ENCODE measurements at places on chromosomes 6 and 20. TPM values are rescaled to one million over a fixed set of nuclear protein-coding genes. Genes with fewer than 3 reads are reported as not detected.

DNA sequence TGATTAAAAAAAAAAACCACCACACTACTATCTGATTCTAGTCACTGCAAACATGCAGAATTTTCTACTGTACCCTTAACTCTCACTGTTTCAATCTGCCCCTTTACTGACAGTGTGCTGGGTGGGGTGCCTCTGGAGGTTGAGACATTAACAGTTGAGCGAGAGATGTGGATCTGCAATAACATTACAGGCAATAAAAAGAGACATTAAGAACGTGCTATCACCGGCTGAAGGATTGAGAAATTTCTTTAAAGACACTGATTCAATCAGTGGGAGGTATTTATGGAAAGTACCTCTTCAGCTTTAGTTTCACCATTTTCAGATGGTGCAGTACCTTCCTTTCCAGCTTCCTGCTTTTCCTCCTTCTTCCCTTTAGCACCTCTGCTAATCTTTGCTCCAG, 32.5 kb downstream of the HMGN3 start:
- H3K4me1 ChIP-seq = no peaks in the 10 kb centered on the region
- no peak overlapping the region for H3K27ac ChIP-seq
- H3K4me3 ChIP-seq = no peak overlapping the region
- no peak for DNase-seq

DNA sequence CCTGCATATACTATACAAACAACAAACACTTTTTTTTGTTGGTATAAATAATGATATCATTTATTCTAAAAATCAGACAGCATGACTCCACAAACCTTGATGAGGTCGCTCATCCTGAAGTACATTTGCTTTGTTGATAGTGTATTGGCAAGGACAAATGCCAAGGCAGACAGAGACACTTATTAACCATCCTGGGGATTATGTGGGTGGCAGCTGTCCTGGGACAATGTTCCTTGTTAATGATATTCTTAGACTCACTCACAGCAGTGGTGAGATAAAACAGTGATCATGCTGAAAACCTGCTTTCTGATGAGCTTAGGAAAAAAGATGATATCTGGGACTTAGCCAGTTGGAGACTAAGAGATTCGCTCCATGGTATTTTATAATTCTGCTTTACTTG, 85.4 kb upstream of the OGFRL1 start:
- no peaks in the 10 kb centered on the region for H3K4me1 ChIP-seq
- H3K4me3 ChIP-seq = no peak overlapping the region
- H3K27ac ChIP-seq = no peak overlapping the region
- no peaks in the 10 kb centered on the region for H3K36me3 ChIP-seq

DNA sequence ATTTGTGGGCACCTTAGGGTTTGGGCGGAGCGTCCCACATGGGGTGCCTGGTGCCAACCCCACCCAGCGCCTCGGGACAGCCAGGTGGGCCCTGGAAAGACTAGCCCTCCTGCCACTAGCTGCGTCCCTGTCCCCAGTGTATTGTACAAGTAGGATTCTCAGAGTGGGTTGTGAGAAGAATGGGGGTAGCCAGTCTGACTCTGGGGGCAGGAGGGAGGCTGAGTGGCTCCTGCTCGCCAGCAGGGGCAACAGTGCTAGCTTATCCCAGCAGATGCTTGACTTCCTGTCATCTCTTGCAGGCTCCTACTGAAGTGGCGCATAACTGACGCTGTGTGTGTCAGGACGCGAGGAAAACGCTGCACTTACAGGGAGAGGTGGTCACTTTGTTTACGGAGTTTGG, 9.3 kb downstream of the PSMA7 start:
- no peak for DNase-seq
- H3K36me3 ChIP-seq = peaks cover 96% of the 10 kb centered on the region
- no peaks in the 10 kb centered on the region for H3K4me1 ChIP-seq

GRCh38 chr6:152135755-152136448, 328.4 kb downstream of the ESR1 start:
- 0 out of 2 replicates have a peak, but pooled peaks cover 5% of the 10 kb centered on the region for H3K36me3 ChIP-seq
- H3K4me3 ChIP-seq = no peak overlapping the region
- no peak overlapping the region for H3K27ac ChIP-seq
- DNase-seq = no peak
- no peaks in the 10 kb centered on the region for H3K27me3 ChIP-seq

DNA sequence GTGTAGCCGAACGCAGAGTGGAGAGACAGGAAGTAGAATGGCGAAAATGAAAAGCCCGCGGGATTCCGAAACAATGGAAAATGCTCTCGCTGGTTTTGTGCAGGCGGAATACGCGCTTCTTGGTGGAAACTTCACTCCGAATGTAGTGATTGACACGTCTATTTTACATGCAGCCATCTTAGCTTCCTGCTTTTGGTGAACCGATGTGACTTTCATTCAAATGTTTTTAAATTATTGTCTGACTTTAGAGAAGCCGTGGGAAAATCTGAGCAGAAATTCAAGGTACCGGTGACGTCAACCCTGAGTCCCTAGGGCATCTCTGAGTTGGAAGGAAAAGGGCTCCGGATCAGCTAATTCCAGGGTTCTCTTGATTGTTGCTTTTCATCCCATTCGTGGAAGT, 11.4 kb downstream of the GPX5 start:
- no peak overlapping the region for H3K4me3 ChIP-seq
- no peaks in the 10 kb centered on the region for H3K36me3 ChIP-seq
- no peaks in the 10 kb centered on the region for H3K27me3 ChIP-seq
- H3K27ac ChIP-seq = no peak overlapping the region

- no peaks in the 10 kb centered on the region for H3K4me1 ChIP-seq
- H3K4me3 ChIP-seq = no peak overlapping the region
- no peaks in the 10 kb centered on the region for H3K27me3 ChIP-seq
- H3K36me3 ChIP-seq = no peaks in the 10 kb centered on the region
- no peak for DNase-seq
These were observed 88.4 kb upstream of the SGK1 start for GRCh38 chr6:134406311-134406710.

DNA sequence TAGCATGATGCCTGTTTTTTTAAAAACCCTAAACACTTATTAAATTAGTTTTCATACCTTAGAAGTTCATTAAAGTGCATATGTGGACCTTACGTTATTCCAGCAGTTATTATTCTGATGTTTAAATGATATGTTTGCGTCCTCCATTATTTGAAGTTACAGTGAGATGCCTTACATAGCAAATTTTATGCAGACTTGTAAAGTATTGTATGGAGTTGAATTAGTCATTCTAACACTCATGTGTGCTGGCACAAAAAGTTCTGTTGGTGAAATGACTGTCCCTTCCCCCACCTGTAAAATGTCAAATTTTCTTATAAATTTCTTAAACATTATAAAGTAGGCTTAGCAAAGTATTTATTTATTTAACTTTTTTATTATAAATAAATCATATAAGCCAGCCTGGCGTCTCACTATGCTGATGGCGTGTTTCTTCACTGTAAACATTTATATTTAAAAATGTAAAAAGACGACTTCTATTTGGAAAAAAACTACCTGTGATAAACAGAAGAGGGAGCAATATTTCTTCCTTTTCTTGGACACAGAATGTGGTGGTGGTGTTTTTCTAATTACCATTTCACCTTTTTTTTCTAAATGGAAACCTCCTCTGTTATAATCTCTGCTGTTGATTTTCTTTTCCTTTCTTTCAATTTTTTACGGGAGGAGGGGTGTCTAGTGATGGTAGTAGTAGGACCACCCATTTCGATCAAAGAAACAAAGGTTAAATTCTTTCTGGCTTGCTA, 155.4 kb downstream of the RFPL4B start:
- H3K4me3 ChIP-seq = peak overlapping the region; percentile 40
- H3K27ac ChIP-seq = peak overlapping the region; percentile 93
- H3K4me1 ChIP-seq = peaks cover 23% of the 10 kb centered on the region
- no peak for DNase-seq
- no peaks in the 10 kb centered on the region for H3K36me3 ChIP-seq

DNA sequence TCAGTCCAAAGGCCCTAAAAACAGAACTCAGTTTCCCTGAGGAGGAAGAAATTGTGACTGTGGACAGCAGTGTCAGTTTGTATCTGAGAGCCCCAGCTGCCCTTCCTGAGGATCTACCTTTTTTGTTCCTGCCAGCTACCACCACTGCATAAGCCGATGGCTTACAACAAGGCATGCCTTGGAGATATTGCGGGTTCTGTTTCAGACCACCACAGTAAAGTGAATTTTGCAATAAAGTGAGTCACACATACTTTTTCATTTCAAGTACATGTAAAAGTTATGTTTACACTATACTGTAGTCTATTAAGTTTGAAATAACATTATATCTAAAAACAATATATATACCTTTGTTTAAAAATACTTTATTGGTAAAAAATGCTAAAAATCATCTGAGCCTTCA, 9.6 kb upstream of the CST3 start:
- H3K27me3 ChIP-seq = no peaks in the 10 kb centered on the region
- no peak overlapping the region for H3K27ac ChIP-seq
- no peaks in the 10 kb centered on the region for H3K4me1 ChIP-seq

DNA sequence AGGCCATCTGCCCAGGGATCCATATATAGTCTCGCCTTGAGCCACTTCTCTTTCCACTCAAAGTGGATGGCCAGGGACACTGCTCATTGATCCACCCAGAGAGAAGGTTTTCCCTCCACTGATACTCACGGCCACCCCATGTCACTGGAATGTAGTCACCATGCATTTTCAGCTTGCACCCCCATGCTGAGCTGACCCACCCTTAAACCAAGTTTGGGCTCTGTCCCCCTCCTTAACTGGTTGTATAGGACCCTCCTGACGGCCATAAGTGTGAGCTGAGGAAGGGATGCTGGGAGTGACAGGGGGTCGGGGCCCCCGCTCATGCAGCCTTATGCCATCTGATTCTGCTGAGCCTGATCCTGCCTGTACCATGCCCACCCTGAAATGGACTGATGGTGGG, 25.7 kb downstream of the SUMO4 start:
- no peak overlapping the region for H3K27ac ChIP-seq
- no peaks in the 10 kb centered on the region for H3K4me1 ChIP-seq
- no peak overlapping the region for H3K4me3 ChIP-seq
- no peak for DNase-seq

DNA sequence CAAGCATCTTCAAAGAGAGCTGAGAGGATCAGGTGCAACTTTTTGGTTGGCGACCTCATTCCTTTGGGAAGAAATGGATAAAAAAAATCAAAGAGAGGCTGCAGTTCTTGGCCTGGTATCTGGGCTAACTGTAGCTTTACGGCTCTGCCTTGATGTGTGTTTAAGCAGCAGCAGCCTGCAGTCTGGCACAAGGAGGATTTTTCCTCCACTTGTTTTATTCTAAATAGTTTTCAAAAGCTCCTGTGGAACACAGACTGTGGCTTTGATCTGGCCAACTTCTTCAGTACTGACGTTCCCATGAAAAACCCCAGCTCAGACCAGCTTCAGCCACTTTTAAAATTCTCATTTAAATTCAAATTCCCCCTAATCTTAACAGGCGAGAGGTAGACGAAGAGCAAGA, 137.3 kb downstream of the HDGFL1 start:
- no peak overlapping the region for H3K4me3 ChIP-seq
- no peak overlapping the region for H3K27ac ChIP-seq
- DNase-seq = no peak
- no peaks in the 10 kb centered on the region for H3K36me3 ChIP-seq

DNA sequence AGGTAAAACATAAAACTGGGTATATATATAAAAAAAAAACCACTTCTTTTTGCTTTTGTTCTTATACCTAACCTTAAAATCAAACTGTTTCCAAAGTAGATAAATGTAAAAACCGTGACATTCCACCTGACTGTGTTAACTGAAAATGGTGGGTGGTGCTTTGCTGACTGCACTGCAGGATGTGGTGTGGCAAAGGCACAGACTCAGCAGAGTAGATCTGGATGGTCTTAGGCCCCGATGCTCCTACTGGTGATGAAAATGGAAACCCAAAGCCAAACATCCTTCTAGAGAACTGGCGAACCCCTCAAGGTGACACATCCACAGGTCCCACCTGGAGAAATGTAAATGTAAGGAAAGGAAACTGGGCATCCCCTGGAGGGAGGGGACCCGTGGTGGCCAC, 8.9 kb downstream of the TGIF2 start:
- H3K27ac ChIP-seq = no peak overlapping the region
- H3K4me3 ChIP-seq = no peak overlapping the region
- no peak for DNase-seq
- no peaks in the 10 kb centered on the region for H3K27me3 ChIP-seq
- peaks cover 79% of the 10 kb centered on the region for H3K36me3 ChIP-seq
- H3K4me1 ChIP-seq = no peaks in the 10 kb centered on the region

DNA sequence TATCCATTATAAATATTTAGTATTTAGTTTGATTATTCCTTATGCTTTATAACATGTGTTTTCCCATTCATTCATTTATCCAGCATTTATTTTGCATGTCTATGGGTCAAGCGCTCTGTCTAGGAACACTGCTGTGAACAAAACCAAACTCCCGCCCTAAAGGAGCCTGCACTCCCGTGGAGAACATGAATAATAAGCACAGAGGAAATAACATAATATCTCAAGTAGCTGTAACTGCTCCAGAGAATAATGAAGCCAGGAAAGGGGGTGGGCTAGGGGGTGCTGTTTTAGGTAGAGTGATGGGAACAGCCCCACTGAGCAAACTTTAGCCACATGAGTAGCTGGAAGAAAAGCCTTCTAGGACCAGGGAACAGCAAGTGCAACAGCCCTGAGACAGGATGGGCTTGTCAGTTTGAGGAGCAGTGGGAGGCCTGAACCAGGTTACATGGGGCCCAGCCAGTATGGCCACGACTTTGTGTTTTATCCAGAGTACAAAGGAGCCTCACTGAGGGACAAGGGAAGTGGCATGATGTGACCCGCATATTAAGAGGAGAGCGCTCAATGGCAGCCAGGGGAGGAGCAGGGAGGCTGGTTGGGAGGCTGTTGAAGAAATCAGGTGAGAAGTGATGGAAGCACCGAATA, 24.4 kb upstream of the PRND start:
- no peaks in the 10 kb centered on the region for H3K27me3 ChIP-seq
- no peak overlapping the region for H3K27ac ChIP-seq
- no peak overlapping the region for H3K4me3 ChIP-seq
- peaks cover 17% of the 10 kb centered on the region for H3K36me3 ChIP-seq

DNA sequence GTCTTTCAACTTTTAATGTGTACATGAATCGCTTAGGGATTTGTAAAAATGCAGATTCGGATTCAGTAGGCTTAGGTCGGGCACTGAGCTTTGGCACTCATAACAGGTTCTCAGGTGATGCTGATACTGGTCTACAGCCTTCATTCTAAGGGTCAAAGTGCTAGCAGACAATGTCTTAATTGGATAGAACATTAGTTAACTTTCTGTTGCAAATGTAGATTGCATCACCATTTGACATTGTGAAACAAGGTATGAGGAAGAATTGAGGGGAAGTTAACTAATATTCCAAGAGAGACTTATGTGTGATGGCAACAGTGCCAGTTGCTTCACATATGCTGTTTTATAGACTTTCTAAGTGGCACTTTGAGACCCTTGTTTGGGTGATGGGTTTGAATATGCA, 86.9 kb downstream of the MLIP start:
- no peaks in the 10 kb centered on the region for H3K36me3 ChIP-seq
- H3K27me3 ChIP-seq = no peaks in the 10 kb centered on the region
- H3K4me3 ChIP-seq = no peak overlapping the region
- peaks cover 5% of the 10 kb centered on the region for H3K4me1 ChIP-seq

GRCh38 chr6:36716476-36717093, 19.0 kb downstream of the RAB44 start:
- H3K36me3 ChIP-seq = no peaks in the 10 kb centered on the region
- no peak for DNase-seq
- H3K27me3 ChIP-seq = peaks cover 10% of the 10 kb centered on the region
- no peak overlapping the region for H3K27ac ChIP-seq
- H3K4me1 ChIP-seq = no peaks in the 10 kb centered on the region

- no peak for DNase-seq
- H3K4me1 ChIP-seq = no peaks in the 10 kb centered on the region
- no peak overlapping the region for H3K4me3 ChIP-seq
- no peak overlapping the region for H3K27ac ChIP-seq
- no peaks in the 10 kb centered on the region for H3K27me3 ChIP-seq
These were observed 19.1 kb upstream of the SIRPD start for GRCh38 chr20:1576641-1577040.

The COX4I2 gene
- total RNA-seq = not detected

The CLVS2 gene
- not detected for total RNA-seq

The OR2B6 gene
- total RNA-seq = not detected

The LY6G6F gene
- total RNA-seq = not detected

The CST5 gene
- not detected for total RNA-seq

All from SJCRH30 (cell line).